ENCODE measurements at places on chromosomes 12 and 14.

DNA sequence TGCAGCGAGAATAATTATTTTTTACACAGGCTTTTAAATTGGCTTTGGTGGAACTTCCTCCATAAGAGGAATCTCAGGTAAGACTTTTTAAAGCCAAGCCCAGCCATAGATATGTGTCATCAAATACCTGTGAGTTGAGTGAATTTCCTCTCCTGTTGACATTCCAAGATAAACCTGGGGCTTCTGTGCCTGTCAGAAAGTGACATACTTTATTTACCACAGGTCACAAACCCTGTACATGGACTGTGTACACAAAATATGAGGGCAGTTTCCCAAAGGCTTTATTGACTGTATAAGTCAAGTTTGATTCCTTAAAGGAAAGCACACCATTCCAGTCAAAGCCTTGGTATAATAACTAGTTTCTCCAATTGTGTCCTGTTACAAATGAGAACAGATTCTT is 25.9 kb upstream of the SRSF5 start:
- DNase-seq = no peak

DNA sequence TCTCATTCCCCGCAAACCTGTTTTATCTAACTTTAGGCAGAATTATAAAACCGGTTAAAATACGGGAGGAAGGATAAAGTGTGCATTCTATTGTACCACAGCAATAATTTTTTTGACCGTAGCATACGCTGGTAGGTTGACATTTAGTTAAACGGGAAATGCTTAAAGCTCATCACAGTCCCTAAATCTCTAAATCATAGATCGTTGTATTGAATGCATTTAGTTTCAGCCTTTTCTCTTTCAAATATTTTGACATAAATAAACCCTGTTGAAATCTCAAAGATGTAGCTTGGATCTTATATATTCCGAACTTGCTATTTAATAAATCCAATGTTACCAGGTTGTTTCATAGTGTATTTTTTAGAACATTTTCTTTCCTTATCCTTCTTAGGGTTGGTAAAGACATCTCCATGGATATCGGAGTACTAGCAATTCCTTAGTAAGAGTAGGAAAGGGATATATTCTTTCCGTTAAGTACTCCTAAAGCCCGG is 798 bp downstream of the CLEC2B start:
- no peak for DNase-seq

GRCh38 chr14:95465358-95465757 is 51.1 kb downstream of the SYNE3 start:
- no peak for DNase-seq

GRCh38 chr14:37048666-37049071 is 123.7 kb downstream of the SLC25A21 start:
- no peak for DNase-seq

DNA sequence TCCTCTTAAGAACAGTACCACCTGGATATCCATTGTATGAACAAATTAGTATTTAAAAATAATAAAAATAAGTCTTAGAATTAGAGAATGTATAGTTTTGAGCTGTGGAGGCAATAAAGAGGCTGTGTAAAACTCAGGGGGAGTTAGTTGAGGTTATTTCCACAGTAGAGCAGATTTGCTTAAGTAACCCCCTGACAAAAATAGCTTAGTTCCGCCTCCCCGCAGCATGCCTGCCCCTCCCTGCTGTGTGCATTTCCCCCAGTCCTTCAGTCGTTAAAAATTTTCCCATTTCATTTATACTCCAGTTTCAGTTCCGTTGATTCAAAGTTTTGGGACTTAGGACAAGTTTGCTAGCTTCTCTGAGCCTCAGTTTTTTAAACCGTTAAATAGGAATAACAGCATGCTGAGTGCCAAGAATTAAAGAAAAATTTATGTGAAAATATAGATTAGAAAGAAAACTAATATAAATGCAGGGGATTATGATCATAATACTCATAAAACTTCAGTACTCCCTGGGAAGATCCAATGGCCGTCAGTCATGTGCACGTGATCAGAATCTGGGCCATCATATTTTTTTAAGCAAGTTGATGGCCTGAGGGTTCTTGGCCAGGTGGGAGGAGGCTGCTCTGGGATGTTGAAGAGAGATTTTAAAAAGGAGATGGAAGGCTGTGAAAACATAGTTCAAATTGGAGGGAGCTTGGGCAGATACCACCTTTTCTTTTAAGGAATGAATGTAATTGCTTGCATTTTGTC is 14.5 kb upstream of the SLC38A2 start:
- peak; percentile 56 for DNase-seq

DNA sequence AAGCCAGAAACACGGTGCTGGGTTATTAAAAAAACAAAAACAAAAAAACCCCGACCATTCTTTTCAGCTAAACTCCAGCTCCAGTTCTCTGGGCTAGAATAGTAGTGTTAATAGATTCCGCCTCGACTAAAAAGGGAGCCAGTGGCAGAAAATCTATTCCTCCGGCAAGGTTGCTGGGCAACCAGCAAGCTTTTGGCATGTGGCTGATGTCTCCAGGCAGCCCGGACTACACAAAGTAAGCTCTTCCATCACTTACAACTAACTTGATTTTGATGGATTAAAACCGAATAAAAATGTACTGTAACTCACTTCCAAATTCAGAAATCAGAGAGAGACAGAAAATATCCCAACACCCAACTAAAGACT is 126.4 kb upstream of the FOXN3 start:
- DNase-seq = no peak

GRCh38 chr12:110780448-110780847 is 37.8 kb upstream of the PPP1CC start:
- DNase-seq = no peak

DNA sequence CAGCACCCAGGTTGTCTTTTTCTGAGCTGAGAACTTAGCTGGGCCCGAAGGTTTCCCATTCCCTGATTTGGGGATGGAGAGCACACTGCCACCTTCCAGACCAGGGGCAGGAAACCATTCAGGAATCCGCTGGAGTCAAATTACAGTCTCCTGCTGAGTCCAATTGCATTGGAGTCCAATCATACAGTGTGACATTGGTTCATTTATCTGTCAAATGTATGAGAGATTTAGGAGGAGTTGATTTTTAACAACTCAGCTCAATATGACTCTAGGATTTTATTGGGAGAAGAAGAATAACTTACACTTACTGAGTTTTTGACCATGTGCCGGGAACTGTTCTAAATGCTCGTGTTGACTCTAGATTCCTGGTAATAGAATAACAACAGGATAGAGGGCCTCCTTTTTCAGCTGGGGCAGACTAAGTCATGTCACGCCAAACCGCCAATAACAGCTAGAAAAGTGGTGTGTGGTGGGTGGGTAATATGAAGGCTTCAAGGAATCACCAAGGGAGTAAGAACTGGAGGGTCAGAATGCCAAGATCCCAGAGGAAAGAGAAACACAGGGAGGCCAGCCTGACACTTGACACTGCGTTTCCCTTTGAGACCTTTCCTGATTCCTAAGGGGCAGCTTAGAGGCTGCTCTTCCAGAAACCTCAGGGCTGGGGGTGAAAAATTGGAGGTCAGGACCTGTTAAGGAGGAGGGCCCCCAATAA is 11.5 kb downstream of the SYNDIG1L start:
- no peak for DNase-seq

GRCh38 chr12:6364044-6364374 is 11.4 kb downstream of the SCNN1A start:
- no peak for DNase-seq

Data from Kasumi-1 (cell line).